Naive thymus-derived CD4-positive, alpha-beta T cell (primary cell): ENCODE measurements at places on chromosomes 7 and 10. TPM values are rescaled to one million over a fixed set of nuclear protein-coding genes. Genes with fewer than 3 reads are reported as not detected.

The AMPH gene
- not detected for total RNA-seq

The MMP21 gene
- 0.40 TPM for total RNA-seq

The PLEKHS1 gene
- total RNA-seq, result not detected

The TMEM130 gene
- not detected for total RNA-seq

The SPACDR gene
- total RNA-seq, result 2.2 TPM

The NRCAM gene
- 5.2 TPM for total RNA-seq

The CYP3A7 gene
- not detected in 2 replicates for total RNA-seq

The H2BK1 gene
- total RNA-seq, result 5.6 TPM

The CYP2C9 gene
- total RNA-seq, result not detected

The GNG11 gene
- total RNA-seq, result 0.96 TPM

The NFE2L3 gene
- total RNA-seq, result 6.1 TPM

The CALHM1 gene
- not detected for total RNA-seq

The TAS2R4 gene
- total RNA-seq, result 0.83 TPM

The KCTD7 gene
- total RNA-seq, result 43.6 TPM

The TACC2 gene
- total RNA-seq, result not detected

The FAM20C gene
- total RNA-seq, result 4.6 TPM

The ATRNL1 gene
- total RNA-seq, result not detected

The GPR15LG gene
- not detected for total RNA-seq

The CRYGN gene
- not detected for total RNA-seq

The DOCK4 gene
- 2.0 TPM for total RNA-seq

The HSPA14 gene
- 14.1 TPM for total RNA-seq

The LDB3 gene
- total RNA-seq, result 0.32 TPM

The RAB18 gene
- 73.6 and 77.3 TPM in 2 replicates for total RNA-seq

The ACSM6 gene
- not detected for total RNA-seq

The TMEM176B gene
- not detected in 2 replicates for total RNA-seq

The LIPJ gene
- total RNA-seq, result not detected

The SPDYE16 gene
- total RNA-seq, result 0.10 and 0.23 TPM in 2 replicates

The SPDYE2 gene
- total RNA-seq, result 0.15 and 0.29 TPM in 2 replicates

The EEPD1 gene
- 3.7 TPM for total RNA-seq
